ENCODE measurements at places on chromosomes 1 and 21.

- no peaks in the 10 kb centered on the region for H3K27me3 ChIP-seq
- H3K36me3 ChIP-seq, result no peaks in the 10 kb centered on the region
- no peak overlapping the region for H3K27ac ChIP-seq
- H3K4me3 ChIP-seq, result no peak overlapping the region
- peak; percentile 27 for DNase-seq
These were observed 40.9 kb downstream of the LAMC2 start for GRCh38 chr1:183226963-183227362.

- peaks cover 9% of the 10 kb centered on the region for H3K4me1 ChIP-seq
- H3K4me3 ChIP-seq, result no peak overlapping the region
- H3K27ac ChIP-seq, result no peak overlapping the region
- peaks cover 8% of the 10 kb centered on the region for H3K27me3 ChIP-seq
These were observed 36.7 kb downstream of the COL18A1 start for GRCh38 chr21:45441431-45442255.

DNA sequence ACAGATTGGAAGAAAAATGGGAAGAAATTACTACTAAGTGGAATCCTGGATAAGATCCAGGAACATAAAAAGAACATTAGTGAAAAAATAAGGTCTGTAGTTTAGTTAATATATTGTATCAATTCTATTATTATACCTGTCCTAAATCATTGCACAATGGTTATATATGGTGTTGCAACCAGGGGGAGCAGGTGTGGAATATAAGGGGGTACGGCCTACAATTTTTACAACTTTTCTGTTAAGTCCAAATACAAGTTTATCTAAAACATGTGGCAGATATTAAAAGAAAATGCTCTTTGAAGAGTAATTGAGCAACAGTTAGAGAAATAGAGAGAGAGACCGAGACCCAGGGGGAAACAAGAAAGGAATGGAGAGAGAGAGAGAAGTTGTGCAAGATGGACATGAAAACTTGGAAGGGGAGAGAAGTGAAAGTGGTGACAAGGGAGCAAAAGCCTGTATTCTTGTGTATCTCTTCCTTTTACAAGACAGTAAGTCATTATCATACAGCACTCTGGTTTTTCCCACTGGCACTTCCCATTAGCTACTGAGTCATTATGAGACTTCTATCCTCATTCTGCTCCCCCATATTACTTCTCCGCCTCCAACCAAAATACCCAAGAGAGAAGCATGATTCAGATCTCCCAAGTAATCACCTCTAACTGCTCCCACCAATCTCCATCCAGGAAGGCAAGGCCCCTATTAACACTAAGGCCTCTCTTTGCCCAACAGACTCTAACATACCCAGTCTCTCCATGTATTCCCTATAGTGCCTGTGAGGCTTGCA, 22.3 kb upstream of the TRAF3IP3 start:
- no peaks in the 10 kb centered on the region for H3K27me3 ChIP-seq
- peak overlapping the region; percentile 54 for H3K4me3 ChIP-seq
- H3K27ac ChIP-seq, result peak overlapping the region; percentile 75
- peaks cover 49% of the 10 kb centered on the region for H3K4me1 ChIP-seq

DNA sequence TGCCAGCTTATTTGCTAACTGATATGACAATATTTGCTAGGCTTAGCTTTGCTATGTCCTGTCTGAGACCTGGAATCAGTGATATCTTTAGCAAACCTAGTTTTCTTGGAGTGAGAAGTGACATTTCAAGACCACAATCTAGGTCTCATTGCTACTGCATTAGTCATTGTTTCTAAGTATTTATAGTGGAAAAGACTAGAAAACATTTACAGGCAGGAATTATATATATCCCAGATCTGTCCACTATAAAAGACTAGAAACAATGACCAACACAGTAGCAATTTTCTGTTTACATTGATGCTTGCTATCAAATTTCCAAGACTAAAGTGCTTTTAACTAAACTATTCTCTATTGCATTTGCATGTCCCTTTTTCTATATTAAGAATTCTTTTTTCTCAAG, 5.0 kb upstream of the RGS18 start:
- no peak overlapping the region for H3K4me3 ChIP-seq
- H3K27ac ChIP-seq, result no peak overlapping the region
- no peak for DNase-seq
- no peaks in the 10 kb centered on the region for H3K36me3 ChIP-seq
- H3K27me3 ChIP-seq, result no peaks in the 10 kb centered on the region

GRCh38 chr1:155158991-155159390, 14.1 kb downstream of the KRTCAP2 start:
- no peak overlapping the region for H3K4me3 ChIP-seq
- peaks cover 3% of the 10 kb centered on the region for H3K27me3 ChIP-seq
- H3K4me1 ChIP-seq, result no peaks in the 10 kb centered on the region
- H3K27ac ChIP-seq, result no peak overlapping the region
- DNase-seq, result no peak

- H3K4me1 ChIP-seq, result no peaks in the 10 kb centered on the region
- DNase-seq, result no peak
- peaks cover 6% of the 10 kb centered on the region for H3K27me3 ChIP-seq
- no peaks in the 10 kb centered on the region for H3K36me3 ChIP-seq
- no peak overlapping the region for H3K27ac ChIP-seq
These were observed 137.6 kb downstream of the MIS18A start for GRCh38 chr21:32141318-32141633.

GRCh38 chr1:63618011-63618410, 24.8 kb downstream of the PGM1 start:
- no peak for DNase-seq
- peaks cover 3% of the 10 kb centered on the region for H3K4me1 ChIP-seq
- H3K36me3 ChIP-seq, result peaks cover 1% of the 10 kb centered on the region
- H3K27me3 ChIP-seq, result no peaks in the 10 kb centered on the region
- H3K4me3 ChIP-seq, result no peak overlapping the region

DNA sequence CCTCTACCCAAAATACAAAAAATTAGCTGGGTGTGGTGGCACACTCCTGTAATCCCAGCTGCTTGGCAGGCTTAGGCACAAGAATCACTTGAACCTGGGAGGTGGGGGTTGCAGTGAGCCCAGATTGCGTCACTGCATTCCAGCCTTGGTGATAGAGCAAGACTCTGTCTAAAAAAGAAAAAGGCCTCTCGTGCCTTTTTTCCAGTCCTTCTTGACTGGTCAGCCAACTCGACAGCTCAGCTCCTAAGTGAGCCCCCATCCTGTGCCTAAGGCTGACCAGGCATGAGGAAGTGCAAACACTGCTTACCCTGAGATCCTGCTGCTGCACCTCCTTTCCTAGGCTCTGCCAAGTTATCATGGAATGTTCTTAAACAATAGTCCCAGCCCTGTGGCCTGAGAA, 10.1 kb upstream of the PROK1 start:
- no peaks in the 10 kb centered on the region for H3K4me1 ChIP-seq
- no peak overlapping the region for H3K4me3 ChIP-seq
- DNase-seq, result no peak

- peak overlapping the region; percentile 10 for H3K27ac ChIP-seq
- no peaks in the 10 kb centered on the region for H3K27me3 ChIP-seq
- peaks cover 2% of the 10 kb centered on the region for H3K36me3 ChIP-seq
- peak; percentile 50 for DNase-seq
- no peak overlapping the region for H3K4me3 ChIP-seq
- H3K4me1 ChIP-seq, result peaks cover 30% of the 10 kb centered on the region
These were observed 87.7 kb downstream of the MAN1C1 start for GRCh38 chr1:25704267-25704691.

DNA sequence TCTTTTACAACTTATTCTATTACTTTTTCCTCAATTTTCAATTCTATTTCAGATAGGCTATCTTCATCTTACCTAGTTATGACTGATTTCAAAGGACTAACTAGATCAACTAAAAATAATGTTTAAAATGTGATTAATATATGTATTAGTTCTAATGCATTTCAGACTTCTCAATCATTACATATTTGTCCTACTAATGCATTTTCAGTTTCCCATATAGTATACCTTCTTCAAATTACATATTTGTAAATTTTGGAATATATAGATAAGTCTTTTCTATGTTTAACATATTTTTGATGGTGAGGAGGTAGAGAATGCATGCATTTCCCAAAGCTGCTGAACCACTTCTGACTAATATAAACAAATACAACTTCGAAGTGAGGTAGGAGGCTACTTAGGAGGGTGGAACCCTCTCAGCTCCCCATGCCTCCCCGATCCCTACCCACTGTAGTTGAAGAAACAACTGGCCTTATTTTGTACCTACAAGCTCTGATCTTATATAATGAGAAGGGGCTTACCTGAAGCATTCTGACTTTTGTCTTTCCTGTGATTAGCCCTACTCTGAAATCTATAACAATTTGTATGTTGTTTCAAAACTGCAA, 1.7 kb downstream of the TRMT1L start:
- H3K4me1 ChIP-seq, result peaks cover 48% of the 10 kb centered on the region
- DNase-seq, result no peak
- H3K36me3 ChIP-seq, result peaks cover 4% of the 10 kb centered on the region
- H3K27me3 ChIP-seq, result no peaks in the 10 kb centered on the region

DNA sequence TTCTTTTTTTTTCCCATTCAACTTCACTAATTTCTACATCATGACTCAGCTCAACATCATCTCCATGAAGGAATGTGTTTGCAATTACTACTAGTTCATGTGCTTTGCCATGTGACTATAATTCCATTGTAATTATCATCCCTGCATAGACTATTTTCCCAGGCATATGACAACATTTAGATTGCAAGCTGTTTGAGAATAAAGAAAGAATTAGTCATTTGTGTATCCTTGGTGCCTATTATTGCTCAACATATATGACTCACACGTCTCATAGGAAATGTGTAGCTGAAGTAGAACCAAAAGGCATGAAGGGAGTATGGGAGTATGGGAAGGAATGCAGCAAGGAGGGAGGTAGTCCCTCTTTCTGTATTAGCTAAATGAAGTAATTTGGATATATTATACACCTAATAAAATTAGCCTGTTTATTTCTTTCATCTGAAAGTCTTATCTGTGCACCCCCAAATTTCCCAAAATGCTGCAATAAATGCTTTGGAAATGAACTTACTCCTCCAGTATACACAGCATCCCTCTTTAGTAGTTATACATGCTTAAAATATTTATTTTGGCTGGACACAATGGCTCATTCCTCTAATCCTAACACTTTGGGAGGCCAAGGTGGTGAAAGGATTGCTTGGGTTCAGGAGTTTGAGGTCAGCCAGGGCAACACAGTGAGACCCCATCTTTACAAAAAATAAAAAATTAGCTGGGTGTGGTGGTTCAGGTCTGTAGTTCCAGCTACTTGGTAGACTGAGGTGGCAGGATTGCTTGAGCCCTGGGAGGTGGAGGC, 316.9 kb upstream of the ADGRL4 start:
- no peaks in the 10 kb centered on the region for H3K27me3 ChIP-seq
- no peak overlapping the region for H3K4me3 ChIP-seq
- no peaks in the 10 kb centered on the region for H3K4me1 ChIP-seq
- DNase-seq, result no peak
- H3K36me3 ChIP-seq, result no peaks in the 10 kb centered on the region
- no peak overlapping the region for H3K27ac ChIP-seq

DNA sequence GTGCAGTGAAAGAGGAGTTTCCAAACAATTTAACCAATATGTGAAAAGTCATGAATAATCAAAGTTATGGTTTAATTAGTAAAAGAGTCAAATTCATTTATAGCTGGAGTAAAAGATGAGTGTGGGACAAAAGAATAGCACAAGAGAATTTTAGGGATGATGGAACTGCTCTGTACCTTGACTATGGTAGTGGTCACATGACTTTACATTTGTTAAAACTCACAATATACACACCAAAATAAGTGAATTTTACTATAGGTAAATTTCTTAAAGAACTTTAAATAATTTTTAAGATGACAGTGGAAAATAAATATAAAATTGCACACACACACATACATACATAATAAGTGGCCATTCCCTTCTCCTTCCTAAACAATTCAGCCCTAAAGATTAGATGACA, 13.6 kb downstream of the CDC42BPA start:
- no peak overlapping the region for H3K4me3 ChIP-seq
- no peaks in the 10 kb centered on the region for H3K4me1 ChIP-seq
- H3K27me3 ChIP-seq, result peaks cover 19% of the 10 kb centered on the region
- H3K27ac ChIP-seq, result no peak overlapping the region
- H3K36me3 ChIP-seq, result no peaks in the 10 kb centered on the region

DNA sequence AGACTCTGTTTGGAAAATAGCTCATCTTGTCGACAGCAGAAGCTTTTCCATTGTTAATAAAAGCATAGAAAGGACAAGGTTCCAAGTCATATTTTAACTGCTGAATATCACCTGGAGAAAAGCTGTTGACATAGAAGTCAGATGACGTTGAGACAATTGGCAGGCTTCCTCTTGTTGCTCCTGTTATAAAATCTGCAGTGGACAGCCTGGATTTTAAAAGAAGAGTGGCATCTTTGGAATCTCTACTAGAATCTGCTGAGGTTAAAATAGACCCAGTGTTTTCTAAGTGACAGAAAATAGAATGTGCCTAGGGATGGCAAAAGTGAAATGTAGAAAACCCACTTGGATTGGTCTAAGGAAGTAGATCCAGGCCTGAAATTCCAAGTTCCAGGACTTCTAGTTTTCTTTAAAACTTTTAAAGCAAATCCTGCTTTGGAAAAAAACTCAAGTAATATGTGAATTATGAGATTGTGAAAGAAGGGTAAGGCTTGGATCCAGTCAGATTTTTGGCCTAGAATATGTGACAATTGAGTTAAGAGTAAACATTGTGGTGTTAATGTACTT, 53.6 kb upstream of the NEXN start:
- H3K27me3 ChIP-seq, result no peaks in the 10 kb centered on the region
- H3K4me1 ChIP-seq, result no peaks in the 10 kb centered on the region
- H3K4me3 ChIP-seq, result no peak overlapping the region

DNA sequence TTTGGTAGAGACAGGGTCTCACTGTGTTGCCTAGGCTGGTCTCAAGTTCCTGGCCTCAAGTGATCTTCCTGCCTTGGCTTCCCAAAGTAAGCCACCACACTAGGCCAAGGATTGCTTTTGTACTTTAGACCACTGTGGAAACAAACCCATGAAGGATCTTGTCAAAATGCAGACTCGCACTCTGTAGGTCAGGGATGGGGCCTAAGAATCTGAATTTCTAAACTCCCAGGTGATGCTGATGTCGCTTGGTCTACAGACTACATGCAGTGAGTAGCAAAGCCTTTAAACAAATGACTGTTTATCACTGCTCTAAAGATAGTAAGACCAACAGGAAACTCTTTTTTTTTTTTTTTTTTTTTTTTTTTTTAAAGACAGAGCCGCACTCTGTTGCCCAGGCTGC, 54.1 kb upstream of the MUTYH start:
- H3K27ac ChIP-seq, result peak overlapping the region; percentile 18
- no peaks in the 10 kb centered on the region for H3K27me3 ChIP-seq
- no peaks in the 10 kb centered on the region for H3K36me3 ChIP-seq
- DNase-seq, result no peak
- no peak overlapping the region for H3K4me3 ChIP-seq

DNA sequence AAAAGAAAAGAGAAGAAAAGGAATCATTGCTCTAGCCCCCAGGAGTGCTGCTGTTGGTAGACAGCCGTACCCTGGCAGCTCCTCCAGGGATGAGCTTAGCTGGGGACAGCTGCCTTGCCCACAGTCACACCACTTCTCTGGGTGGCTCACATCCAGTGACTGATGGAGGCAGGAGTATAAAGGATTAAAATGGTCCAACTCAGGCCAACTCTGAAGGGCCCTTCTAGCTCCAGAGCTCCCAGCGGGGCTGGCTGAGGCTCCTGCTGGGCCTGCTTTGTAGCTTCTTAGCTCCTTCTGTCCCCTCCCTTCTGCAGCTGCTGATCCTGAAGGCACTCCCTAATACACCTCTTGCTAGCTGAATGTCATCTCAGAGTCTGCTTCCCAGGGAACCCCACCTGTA, 4.4 kb downstream of the CITED4 start:
- DNase-seq, result no peak
- peaks cover 7% of the 10 kb centered on the region for H3K4me1 ChIP-seq
- no peak overlapping the region for H3K4me3 ChIP-seq
- H3K27ac ChIP-seq, result no peak overlapping the region
- H3K36me3 ChIP-seq, result no peaks in the 10 kb centered on the region

- no peak overlapping the region for H3K4me3 ChIP-seq
- H3K36me3 ChIP-seq, result peaks cover 3% of the 10 kb centered on the region
- H3K27ac ChIP-seq, result no peak overlapping the region
These were observed 15.0 kb downstream of the IFFO2 start for GRCh38 chr1:18941221-18942141.

Measured in activated CD4-positive, alpha-beta memory T cell treated with anti-CD3 and anti-CD28 coated beads for 36 hours (primary cell).